RPMI8226 (cell line): ENCODE measurements at places on chromosomes 7 and 10.
A peak's percentile ranks its signal among the peaks of the same experiment; 100 is the strongest.

DNA sequence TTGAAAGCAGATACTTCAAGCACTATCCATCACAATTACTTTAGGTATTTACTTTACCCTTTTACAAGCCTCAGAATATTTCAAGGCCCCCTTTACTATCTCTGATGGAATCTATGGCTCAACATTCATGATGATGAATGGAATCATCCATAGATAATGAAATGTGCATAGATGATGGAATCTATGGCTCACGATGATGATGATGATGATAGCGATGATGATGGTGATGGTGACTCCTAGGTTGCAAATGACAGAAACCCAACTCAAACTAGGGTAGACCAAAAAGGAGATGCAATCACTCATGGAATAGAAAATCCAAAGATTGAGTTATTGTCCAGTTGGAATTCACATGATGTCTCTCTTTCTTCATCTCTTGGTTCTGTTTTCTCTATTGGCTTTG, 55.7 kb downstream of the NEBL start:
- no peak for DNase-seq

GRCh38 chr7:145360511-145361100, 524.8 kb upstream of the TPK1 start:
- DNase-seq: no peak

DNA sequence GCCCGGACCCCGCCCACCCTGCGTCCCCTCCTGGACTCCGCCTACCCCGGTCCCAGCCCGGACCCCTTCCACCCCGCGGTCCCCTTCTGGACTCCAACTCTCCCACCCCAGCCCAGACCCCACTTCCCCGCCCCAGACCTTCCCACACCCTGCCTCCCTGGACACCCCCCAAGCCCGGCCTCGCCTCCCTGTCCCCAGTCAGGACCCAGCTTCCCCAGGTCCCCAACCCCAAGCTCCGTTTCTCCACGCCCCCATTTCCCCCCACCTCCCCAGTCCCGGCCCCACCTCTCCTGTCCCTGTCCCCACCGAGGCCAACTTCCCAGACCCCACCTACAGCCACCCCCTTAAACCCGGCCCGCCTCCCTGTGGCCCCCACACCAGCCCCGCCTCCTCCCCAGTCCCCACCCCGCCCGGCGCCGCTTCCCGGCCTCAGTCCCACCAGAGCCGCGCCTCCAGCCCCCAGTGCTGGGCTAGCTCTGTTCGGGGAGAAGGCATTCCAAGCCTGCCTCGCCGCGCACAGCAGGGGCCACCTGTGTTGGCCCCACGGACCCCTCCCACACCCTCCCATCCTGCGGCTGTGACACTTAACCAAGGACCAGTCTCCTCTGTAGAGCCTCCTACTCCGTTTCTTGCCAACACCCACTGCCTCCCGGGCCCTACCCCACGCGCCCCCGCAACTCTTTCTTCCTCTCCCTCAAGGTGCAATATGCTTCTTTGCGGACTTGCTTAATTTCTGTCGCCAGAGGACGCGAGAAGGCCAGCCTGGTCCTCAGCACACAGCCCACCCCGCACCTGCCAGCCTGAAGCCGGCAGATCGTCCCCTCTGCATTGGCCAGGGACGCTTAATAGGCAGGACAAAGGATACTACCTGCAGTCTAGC, 736 bp upstream of the ITIH5 start:
- DNase-seq: no peak

DNA sequence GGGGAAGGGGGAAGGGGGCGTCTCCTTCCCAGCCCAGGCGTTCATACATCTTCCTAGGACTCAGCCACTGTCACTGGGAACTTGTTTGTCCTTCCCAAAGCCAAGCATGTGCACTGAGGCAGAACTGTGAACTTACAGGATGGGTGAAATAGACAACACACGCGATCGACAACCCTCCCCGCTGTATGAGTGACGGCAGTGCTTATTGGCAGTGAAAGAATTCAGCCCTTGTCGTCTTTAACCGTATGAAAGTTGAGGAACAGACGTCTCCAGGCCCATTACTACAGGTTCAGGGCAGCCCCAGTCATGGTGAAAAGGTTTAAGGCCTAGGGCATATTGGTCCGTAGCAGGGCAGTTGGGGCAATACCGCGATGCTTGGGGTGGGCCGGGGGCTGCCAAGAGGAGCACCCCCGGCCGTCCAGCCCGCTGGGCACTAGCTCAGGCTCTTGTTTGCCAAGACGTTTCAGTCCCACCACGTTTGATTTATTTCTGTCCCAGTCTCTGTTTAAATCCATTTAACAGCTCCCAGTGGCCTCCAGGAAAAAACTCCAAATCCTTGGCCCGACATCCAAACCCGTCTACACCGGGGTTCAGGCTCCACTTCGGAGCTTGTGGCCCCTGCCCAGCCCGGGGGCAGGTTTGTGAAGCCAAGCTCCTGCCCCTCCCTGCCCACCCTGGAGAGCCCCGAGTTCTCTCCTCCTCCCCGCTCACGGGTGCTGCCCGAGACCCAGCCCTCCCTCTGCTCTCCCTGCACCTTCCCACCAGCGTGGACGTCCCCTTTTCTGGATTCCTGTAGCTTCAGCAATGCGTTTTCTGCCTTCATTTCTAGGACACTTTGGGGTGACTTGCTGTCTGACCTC, 159.8 kb downstream of the DNAJB6 start:
- no peak for DNase-seq

GRCh38 chr10:99779335-99779734, 3.1 kb upstream of the ABCC2 start:
- peak; percentile 7 for DNase-seq

DNA sequence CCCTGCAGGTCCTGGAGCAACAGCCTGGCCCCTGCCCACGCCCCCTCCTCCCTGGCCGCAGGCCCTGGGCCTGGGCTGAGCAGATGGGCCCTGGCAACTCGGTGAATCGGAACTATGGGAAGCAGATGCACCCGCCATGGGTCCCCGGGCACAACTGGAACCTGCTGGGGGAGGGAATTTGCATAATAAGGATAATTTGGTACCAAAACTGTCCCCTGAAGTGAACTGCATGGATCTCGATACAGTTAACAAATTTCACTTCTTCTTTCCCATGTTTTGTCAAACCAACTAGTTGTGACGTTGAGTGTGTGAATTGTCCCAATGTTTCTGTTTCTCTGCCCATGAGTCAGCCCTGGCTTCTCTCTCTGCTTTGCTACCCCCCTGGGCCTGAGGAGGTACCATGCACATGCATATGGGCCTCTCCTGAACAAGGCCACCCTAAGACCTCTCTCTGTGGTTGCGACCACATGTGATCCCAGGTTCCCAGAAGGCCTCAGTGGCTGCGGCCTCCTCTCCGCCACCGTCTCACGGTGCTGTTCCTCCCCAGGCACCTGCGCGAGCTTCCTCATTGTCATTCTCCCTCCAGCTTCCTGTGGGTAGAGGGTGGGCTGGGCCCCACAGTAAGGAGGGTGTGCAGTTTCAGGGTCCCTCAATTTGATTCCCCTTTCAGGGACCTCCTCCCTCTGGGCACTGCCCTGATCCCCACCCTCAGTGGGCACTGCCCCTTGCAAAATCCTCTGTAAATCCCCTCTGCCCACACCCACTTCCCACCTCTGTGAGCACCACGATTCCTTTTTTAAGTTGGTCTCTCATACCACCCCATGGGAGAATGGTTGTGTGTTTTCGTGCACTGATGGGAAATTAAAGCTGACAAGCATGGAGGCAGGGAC, 40.0 kb downstream of the FIGNL1 start:
- DNase-seq: no peak

GRCh38 chr7:131517218-131517923, 39.1 kb downstream of the PODXL start:
- DNase-seq: no peak

DNA sequence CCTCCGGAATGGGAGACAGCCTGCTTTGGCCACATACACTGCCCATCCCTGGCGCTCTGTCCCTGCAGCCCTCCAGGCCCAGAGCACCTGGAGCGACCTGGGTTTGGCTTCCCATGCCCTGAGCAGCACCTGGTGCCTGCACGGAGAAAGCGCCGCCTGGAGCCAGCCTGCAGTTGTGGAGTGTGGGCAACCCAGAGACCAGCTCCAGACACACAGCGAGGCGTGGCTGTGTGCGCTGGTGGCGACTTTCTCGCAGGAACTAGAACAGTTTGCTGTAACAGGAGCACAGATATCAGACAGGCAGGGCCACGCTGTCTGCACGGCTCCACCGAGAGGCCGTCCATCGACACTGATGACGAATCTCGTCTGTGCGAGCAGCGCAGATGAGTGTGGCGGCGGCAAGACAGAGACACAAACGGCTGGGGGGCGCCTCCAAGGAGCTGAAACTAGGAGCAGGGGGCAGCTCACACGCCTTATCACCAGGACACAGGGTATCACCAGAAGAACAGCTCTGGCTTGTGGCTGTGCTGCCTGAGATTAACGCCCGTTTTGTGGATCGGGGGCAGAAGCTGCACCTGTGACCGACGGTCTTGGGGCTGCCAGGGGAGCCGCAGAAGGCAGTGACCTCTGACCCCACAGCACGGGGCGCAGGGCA, 275.3 kb downstream of the DNAJB6 start:
- no peak for DNase-seq

GRCh38 chr10:126104767-126105166, 208.4 kb downstream of the FANK1 start:
- no peak for DNase-seq

DNA sequence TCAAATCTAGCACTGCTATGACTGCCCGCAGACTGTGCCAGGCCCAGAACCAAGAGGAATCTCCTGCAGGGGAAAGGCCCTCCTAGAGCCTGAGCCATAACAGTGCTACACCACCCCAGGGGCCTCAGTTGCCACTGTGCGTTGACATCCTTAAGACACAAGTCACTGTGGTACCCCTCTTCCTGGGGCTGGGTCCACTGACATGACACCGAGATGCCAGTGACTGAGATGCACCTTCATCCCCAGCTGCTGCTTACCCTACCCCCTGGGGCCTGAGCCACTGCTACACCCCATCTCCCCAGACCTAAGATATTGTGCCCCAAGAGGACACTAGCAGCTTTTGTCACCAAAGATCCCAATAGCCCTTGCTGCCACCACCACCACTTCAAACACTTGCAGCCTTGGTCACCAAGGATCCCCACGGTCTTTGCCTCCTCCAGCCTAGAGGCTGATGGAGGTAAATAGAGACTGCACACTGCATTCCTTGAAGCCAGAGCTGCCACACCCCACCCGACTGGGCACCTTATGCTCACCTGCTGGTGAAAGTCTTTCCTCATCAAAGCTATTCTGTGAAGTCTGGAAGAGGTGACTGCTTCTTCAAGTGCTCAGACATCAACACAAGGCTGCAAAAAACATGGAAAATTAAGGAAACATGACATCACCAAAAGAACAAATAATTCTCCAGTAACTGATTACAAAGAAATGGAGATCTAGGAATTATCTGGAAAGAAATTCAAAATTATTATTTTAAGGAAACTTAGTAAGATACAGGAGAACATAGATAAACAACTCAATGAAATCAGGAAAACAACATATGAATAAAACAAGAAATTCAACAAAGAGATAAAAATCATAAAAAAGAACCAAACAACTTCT, 40.4 kb upstream of the SHH start:
- DNase-seq: no peak

- DNase-seq: no peak
Measured at GRCh38 chr7:27174874-27175625, 930 bp upstream of the HOXA10 start.

DNA sequence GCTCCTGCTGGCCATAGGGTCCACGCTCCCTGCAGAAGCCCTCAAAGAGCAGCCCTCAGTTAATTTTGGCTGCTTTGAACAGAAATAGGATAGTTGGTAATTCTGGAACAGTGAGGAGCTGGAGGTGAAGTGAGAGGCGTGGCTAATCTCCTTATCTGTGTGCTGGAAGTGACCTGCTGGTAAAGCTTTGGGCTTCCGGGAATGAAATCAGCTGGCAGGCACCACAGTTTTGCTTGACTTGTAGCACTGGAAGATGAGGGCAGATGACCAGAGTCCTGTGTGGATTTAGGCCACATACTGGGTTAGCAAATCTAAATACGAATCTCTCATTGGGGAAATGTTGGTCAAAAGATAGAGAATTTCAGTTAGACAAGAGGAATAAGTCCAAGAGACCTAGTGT, 10.2 kb downstream of the ATP6V0E2 start:
- peak; percentile 1 for DNase-seq

DNA sequence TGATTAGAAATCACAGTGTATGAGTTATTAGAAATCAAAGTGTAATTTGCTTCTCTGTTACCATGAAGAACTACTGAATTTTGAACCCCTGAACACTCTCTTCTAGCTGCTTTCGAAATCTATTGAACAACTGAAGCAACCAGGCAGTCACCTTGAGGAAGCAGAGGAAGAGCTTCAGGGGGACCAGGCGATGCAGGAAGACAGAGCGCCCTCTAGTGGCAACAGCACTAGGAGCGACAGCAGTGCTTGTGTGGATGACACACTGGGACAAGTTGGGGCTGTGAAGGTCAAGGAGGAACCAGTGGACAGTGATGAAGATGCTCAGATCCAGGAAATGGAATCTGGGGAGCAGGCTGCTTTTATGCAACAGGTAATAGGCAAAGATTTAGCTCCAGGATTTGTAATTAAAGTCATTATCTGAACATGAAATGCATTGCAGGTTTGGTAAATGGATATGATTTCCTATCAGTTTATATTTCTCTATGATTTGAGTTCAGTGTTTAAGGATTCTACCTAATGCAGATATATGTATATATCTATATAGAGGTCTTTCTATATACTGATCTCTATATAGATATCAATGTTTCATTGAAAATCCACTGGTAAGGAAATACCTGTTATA, 170.7 kb downstream of the HDAC9 start:
- peak; percentile 87 for DNase-seq

DNA sequence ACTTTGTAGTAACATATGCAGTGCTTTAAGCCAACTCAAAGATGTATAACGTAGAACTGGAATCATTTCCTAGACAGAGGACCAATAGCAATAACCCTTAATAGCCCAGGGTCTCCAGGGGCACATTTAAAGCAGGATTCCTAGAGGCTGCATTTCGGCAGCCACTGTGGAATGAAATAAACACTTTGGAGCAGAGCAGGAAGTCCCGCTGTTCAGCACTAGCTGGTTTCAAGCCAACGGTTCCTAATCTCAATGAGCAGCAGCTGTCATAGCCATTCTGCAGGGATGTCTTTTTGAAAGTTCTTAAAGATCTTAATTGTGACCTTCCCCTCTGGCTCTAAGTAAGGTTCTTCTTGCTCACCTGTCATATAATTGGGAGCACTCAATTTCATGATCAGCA, 18.4 kb upstream of the MACROH2A2 start:
- no peak for DNase-seq

- no peak for DNase-seq
Measured at GRCh38 chr7:36387435-36388231, 2.0 kb upstream of the ANLN start.

- DNase-seq: no peak
Measured at GRCh38 chr10:104109908-104110662, 11.9 kb upstream of the SFR1 start.

- peak; percentile 39 for DNase-seq
Measured at GRCh38 chr7:90412458-90413184, 9.4 kb downstream of the CLDN12 start.
